ENCODE measurements at places on chromosomes 6 and 20.

DNA sequence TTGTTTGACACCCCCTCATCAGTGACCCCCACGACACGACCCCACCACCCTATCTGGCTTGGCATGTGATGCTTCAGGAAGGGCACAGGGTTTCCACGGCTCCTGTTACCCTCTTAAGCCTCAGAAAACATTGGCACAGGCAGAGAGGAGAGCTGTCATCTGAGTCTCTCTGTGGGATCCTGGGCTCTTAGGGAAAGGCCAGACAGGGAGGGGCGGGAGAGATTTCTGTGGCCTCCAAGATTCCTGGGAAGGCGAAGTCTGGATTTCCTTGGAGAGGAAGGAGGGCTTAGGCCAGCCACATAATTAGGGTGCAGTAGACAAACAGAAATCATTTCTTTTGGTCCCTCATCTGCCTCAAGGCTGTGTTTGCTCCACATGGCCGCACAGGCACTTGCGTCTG is 191.6 kb upstream of the SNX9 start:
- DNase-seq = no peak

- no peak for DNase-seq
Measured at GRCh38 chr20:48892891-48893290, 28.6 kb upstream of the ARFGEF2 start.

- DNase-seq = no peak
Measured at GRCh38 chr6:107956586-107957307, 1.3 kb downstream of the SEC63 start.

DNA sequence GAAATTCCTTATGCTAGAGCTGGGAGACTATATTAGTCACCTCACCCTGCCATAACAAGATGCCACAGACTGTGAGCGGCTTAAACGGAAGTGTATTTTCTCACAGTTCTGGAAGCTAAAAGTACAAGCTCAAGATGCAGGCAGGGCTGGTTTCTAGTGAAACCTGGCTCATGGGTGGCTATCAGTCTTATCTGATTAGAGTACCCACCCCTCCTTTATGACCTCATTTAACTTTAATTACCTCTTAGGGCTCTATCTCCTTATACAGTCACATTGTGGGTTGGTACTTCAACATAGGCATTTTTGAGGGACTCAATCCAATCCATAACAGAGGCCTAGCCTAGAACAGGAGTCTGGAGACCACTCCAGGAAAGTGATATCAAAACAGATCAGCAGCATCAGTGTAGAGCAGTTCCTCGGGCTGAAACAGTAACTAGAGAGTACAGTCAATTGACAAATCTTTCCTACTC is 2.3 kb upstream of the SNRNP48 start:
- DNase-seq = no peak

DNA sequence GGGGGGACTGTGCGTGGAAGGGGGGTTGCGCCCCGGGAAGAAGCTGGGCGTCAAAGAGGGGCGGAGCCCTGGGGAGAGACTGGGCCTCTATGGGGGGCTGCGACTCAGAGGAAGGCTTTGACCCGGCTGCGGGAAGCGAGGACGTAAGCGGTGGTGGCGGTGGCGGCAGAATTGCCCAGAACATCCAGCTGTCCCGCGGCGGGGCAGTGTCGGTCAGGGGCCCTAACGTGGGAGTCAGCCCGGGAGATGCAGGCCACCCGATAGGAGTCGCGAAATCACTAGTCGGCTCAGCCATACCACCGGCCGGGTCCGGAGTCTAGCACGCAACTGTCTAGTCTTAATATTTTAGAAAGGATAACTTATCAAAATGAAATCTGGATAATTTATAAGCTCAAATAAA is 387.6 kb upstream of the EYS start:
- no peak for DNase-seq

Data from Panc1 (cell line).